ENCODE measurements at places on chromosomes 6 and 20.

GRCh38 chr6:80696268-80696667, 589.8 kb downstream of the BCKDHB start:
- DNase-seq = no peak

DNA sequence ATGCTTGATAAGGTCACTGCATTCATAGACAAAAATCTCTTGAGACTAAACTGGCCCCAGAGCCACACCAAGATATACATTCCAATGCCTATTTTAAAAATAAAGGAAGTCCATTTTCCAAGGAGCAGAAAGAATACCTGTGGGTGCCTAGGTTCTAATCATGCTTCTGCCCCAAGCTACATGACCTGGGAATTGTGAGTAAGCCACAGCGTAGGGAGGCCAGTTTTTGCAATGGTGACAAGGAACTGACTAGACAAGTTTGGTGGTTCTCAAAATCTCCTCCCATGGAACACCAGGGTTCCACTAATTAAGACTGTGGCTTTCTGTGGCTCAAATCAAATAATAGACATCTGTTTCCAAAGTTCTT, 83.3 kb downstream of the GMDS start:
- DNase-seq = no peak

DNA sequence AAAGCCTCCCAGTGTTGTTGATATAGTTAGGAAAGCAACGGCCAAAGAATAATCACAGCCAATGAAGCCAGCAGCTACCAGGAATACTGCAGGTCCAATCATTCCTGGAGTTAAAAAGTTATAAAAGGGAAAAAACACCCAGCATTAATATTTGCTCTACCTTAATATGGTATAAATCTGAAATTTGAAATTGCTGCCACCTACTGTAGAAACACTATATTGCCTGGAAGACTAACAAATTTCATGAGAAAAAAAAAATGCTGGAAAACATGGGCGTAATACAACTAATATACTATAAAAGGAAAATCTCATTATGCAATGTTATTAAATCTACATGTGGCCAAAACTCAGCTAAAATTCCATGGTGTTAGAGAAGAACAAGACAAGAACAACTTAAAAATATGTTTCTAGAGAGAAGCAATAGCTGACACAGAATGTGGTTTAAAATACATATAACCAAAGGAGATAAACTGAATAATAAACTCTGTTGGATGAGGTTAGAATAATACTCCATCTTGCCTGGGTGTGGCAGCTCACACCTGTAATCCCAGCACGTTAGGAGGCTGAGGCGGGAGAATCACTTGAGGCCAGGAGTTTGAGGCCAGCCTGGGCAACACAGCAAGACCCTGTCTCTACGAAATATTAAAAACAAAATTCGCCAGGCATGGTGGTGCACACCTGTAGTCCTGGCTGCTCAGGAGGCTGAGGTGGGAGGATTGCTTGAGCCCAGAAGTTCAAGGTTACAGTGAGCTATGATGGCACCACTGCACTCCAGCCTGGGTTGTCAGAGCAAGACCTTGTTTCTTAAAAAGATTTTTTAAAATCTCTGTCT, 43.1 kb downstream of the SLC17A5 start:
- DNase-seq = no peak

DNA sequence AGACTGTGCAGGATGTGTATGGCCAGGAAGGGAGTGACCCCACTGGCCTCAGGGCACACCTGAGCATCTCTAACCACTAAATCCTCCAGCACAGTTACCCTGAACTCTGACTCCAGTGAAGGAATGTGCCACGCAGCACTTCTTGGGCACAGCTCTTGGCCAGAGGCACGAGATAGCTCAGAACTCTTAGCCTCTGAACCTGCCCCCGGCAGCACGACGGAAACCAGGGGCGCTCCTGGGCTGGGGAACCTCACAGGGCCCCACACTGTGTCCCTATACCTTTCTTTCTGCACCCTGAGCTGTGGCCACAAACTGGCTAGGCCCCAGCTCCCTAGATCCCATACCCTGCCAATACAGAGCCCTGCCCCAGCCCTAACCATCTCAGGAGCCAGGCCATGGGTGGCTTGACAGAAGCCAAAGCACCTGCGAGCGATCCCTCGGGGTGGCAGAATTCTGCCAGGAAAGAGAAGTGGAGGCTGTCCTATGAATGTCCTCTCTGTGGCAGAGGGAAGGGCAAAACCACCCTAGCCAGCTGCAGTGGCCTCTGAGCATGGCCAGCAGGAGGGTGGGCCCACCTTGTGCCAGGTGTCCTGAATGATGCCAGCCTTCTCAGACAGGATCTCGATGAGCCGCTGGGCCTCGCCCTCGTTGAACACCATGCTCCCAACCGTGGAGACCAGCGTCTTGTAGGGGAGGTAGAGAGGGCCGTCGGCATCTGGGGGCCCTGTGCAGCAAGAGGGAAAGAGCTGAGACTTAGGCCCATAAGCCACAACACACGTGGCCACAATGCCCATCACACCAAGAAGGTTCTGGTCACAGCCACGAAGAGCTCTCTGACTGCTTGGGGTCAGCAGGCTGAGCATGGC, 39.4 kb downstream of the RRBP1 start:
- no peak for DNase-seq

GRCh38 chr20:22802296-22802695, 217.9 kb upstream of the FOXA2 start:
- no peak for DNase-seq
